ENCODE measurements at places on chromosomes 2 and 18. TPM values are rescaled to one million over a fixed set of nuclear protein-coding genes. Genes with fewer than 3 reads are reported as not detected.

- DNase-seq, result peak; percentile 32
These were observed 47.6 kb upstream of the FAHD2A start for GRCh38 chr2:95354925-95355324.

Gene TNFRSF11A
- polyA plus RNA-seq, result 2.8 TPM

DNA sequence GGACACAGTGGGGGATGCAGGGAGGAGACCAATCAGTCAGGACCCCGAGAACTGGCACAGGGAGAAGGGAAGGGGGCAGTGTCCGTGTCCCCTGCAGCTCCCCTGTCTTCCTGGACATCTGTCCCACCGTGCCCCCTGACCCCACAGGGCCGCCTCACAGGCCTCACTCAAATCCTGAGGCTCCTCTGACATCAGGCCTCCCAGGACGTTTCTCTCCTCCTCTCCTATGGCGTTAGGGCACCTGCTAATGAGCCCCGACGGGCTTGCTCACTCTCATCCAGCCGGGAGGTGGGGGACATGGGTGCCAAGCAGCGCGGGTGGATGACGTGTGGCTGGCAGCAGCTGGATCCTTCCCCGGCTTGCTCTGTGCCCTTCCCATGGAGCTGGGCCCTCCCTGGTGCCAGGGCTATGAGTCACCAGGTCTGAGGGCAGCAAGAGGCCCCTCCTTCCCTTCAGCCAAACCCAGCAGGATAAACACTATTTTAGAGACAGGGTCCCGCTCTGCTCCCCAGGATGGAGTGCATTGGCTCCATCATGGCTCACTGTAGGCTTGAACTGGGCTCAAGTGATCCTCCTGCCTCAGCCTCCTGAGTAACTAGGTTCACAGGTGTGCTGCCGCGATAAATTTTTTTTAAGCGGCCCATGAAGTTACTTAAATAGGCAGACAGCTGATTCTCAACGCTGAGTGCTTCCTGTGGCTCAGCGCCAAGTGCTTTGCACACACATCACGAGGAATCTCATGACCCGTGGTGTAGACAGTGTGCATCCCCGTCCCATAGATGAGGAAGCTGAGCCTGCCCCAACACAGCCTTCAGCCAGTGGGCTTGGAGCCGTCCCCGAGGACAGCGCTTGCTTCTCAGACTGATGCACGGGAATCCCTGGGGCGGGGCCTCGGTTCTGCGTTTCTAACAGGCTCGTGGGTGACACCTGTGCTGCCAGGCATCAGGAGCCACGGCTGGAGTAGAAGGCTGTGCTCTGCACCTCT is 64.5 kb upstream of the HDAC4 start:
- peak; percentile 90 for DNase-seq

DNA sequence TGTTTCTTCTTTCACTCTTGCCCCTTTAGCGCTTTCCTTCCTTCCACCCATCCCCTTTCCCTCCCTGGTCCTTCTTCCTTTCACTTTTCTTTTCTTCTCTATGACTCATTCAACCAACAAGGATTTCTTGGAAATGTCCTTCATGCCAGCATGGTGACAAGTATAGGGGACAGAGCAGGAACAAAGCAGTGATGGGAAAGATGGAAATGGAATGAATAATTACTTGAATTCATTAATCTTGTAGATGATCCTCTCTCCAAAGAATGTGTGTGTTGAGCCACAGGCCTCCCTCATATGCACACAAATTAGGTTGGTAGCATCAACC is 1.5 kb downstream of the VAMP5 start:
- no peak for DNase-seq

Gene SLC8A1
- polyA plus RNA-seq, result 3.7 TPM

GRCh38 chr2:36134281-36134680 is 221.3 kb upstream of the CRIM1 start:
- DNase-seq, result no peak

DNA sequence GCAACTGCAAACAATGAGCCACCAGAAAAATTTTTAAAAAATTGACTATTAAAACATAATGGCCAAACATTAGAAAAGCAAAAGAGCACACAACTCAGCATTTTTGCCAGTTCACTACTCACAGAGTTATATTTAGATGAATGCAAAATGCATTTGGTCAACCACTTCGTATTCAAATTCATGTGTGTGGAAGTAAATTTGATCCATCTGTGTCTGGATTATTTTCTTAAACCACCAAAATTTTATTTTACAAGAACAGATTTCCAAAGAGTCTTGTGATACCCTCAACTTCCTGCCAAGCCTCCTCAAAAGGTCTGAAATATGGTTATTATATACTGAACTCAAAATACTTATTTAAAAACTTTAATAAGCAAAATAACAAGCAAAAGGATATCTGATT is 57.4 kb downstream of the PPP1R1C start:
- DNase-seq, result no peak

DNA sequence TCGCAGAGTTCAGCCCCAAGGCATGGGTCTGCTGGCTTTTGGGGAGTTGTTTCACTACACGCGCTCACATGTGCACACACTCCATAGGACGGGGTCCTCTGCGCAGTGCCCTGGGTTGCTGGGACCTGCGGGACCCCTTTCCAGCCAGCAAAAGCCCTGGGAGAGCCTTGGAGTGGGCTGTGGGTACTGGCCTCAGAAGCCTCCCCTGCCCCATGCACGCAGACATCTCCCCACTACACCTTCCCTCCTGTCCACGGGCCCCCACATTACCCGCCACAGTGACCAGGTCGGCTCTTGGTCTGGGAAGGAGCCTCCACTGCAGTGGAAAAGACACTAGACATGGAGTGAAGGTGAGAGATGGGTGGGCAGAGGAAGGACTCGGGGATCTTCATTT is 48.5 kb downstream of the FAM168B start:
- DNase-seq, result peak; percentile 48

DNA sequence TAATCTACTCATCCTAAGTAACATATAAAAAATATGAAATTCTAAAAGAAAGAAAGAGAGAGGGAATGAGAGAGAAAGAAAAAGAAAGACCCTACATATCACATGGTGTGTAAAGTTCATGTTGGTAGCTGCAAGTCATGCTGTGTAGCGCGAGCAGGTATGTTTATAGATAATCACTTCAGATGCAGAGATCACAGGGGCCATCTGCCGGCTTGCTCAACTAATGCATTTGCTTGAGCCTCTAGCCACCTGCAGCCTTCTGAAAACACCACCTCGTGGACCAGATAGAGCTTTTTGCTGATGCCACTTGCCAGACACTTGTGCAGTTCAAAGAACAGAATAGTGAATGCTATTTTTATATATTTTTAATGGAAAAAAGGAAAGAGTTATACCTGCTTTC is 37.6 kb downstream of the CDH7 start:
- no peak for DNase-seq

Gene POLR1B
- 3.7 TPM for polyA plus RNA-seq

GRCh38 chr2:16622399-16622968 is 43.1 kb downstream of the CYRIA start:
- no peak for DNase-seq

Gene MC4R
- not detected for polyA plus RNA-seq

DNA sequence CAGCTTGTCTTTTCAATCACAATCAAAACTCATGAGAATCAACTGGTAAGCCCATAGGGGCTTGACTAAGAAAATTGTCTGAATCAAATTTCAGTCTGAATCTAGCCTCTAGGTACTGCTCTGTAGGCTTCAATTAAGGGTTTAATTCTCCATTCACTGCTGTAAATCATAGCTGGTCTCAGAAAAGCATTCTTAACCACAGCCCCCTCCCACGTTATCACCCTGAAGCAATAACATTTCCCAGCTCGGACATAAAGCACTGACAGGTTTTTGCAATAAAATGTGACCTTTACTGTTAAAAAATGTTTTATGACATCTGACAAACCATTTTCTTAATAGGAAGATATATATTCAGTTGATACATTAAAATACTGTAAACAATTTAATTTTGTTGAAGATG is 55.0 kb downstream of the LRP1B start:
- DNase-seq, result no peak

Gene MEP1B
- 1.8 TPM for polyA plus RNA-seq

Gene PSD4
- 51.6 TPM for polyA plus RNA-seq

GRCh38 chr18:69689121-69689759 is 258.4 kb downstream of the CD226 start:
- no peak for DNase-seq

DNA sequence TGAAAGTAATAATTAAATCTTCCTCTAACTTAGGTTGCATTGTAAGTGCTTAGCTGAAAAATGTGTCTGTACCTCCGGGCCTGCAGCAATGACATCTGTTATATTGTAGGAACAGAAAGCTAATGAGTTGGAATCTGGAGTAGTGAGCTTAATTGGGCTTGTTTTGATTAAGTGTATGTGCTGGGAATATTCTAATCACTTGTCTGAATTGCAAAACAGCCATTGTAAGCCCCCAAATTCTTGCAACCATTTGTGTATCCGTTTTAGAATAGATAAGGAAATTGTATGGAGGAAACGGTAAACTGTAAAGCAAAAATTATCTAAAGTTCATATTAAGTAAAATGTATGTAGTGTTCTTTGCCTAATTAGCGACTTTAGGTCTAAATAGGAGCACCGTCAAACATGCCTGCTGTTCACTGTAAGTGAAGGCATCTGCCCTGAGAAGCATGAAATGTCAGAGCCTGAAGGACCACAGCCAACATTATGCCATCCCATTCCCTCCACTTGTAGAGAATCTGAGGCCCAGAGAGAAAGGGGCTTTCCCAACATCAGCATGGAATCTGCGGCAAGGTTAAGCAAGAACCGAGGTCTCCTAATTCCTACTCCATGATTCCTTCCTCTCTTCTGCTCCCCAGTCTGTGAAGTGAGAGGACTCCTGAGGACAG is 466.4 kb downstream of the TDRD15 start:
- DNase-seq, result no peak

GRCh38 chr2:42693688-42694479 is 70.1 kb downstream of the OXER1 start:
- no peak for DNase-seq

GRCh38 chr2:95722131-95722697 is 130.4 kb downstream of the TRIM43 start:
- DNase-seq, result no peak

Gene OSR1
- polyA plus RNA-seq, result 3.0 TPM

DNA sequence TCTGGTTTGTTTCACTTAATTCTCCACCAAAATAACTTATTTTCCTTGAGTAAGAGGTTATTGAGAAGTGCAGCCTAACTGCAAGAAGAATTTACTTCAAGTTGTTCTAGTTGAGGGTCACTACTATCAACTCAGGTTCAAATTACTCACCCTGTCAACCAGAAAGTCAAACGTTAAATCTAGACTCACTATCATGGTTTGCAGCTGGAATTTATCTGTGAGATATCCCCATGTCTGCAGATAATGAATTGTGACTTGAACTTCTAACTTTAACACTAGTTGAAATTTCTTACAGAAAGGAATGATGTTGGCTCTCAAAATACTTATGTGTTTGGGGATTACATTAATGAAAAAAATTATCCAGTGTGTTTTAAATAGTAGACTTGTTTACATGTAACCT is 1145.7 kb upstream of the NXPH2 start:
- DNase-seq, result no peak

Measured in sigmoid colon (tissue), 7 donors.